A549 treated with Hydrocortisone at 1 μM for 4 hours (cell line): ENCODE measurements at places on chromosomes 12 and 14. TPM values are rescaled to one million over a fixed set of nuclear protein-coding genes. Genes with fewer than 3 reads are reported as not detected.

KCNK13 gene
- 0.10 to 0.16 TPM (median 0.12 TPM) in 5 replicates for total RNA-seq

INSM2 gene
- total RNA-seq = 0.05 to 0.10 TPM (median 0.05 TPM) in 4 of 5 replicates, not detected in the other

KRT2 gene
- not detected in 5 replicates for total RNA-seq

OR6C2 gene
- total RNA-seq = not detected in 5 replicates

COQ6 gene
- 24.4 to 29.6 TPM (median 28.1 TPM) in 5 replicates for total RNA-seq

CNTN1 gene
- 36.5 to 64.7 TPM (median 53.7 TPM) in 5 replicates for total RNA-seq
